ENCODE measurements at places on chromosomes 3 and 15.
A peak's percentile ranks its signal among the peaks of the same experiment; 100 is the strongest.

GRCh38 chr3:151387432-151387831 lies 2.9 kb upstream of the P2RY12 start:
- no peak overlapping the region for H3K4me3 ChIP-seq
- no peaks in the 10 kb centered on the region for H3K27me3 ChIP-seq
- H3K27ac ChIP-seq, result no peak overlapping the region
- H3K36me3 ChIP-seq, result no peaks in the 10 kb centered on the region

- H3K4me1 ChIP-seq, result no peaks in the 10 kb centered on the region
- no peak for DNase-seq
These were observed 255.0 kb downstream of the OCA2 start for GRCh38 chr15:27844018-27844666.

DNA sequence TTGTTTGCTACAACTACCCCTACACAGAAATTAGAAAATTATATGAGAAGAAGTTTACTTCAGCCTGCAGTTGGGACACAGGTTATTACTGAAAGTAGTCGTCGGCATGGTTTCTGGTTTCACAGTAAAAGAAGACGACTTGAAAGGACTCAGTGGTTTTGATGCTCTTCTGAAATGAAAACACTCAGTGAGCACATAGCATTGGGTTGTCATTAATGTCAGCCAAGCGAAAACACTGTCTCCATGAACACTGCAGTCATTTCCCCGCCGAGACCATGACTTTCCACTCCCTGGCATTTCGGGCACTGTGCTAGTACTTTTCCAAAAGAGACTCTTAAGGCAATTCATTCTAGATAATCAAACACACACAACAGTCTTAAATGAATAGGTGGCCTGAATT lies 69.2 kb upstream of the ICE2 start:
- no peak overlapping the region for H3K27ac ChIP-seq
- DNase-seq, result no peak
- no peak overlapping the region for H3K4me3 ChIP-seq
- no peaks in the 10 kb centered on the region for H3K27me3 ChIP-seq
- H3K36me3 ChIP-seq, result no peaks in the 10 kb centered on the region
- peaks cover 34% of the 10 kb centered on the region for H3K4me1 ChIP-seq

DNA sequence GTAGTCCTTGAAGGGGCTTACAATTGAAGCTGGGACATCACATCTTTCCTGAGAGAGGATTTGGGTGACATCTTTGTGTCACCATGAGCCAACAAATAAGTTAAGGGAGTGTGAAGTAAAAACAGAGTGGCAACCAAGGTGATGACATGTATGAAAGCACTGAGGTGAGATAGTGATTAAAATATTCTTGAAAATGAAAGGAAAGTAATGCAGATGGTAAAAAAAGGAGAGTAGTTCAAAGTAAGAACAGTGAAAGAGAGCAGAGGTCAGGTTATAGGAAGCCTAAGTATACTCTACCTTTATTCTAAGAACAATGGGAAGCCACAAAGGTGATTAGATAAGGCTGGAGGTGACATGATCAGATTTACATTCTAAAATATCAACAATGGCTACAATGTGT lies 486.1 kb downstream of the DIPK2A start:
- no peak overlapping the region for H3K27ac ChIP-seq
- H3K27me3 ChIP-seq, result no peaks in the 10 kb centered on the region

DNA sequence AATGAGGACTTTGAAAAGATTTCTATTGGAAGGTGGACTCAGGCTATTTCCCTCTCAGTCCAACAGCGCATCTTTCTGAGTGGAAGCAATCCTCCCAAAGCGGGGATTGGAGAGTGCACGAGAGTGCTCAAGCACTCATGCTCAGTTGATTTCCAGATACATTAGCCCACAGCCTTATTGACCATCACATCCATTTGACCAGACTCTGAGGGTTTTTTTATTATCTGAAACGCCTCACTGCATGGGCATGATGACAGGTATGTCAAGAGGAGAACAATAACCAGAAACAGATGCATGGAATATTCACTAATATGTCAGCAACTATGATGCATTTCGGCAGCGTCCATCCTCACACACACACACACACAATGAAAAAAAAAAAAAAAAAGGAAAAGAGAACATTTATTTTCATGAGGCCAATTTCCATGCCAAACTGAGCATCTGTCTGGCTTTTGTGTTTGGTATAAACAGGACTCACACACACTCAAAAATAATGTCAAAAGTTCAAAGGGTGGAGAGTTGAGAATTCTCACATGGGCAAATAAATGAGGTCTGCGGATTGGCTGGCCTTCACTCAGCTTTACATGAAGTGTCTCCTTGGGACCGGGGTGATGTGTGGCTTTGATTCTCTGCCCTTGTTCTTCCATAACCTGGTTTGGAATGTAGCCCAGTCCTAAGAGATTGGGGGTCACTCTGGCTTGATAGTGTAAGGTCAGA lies 371.6 kb downstream of the MCTP2 start:
- H3K4me3 ChIP-seq, result no peak overlapping the region
- H3K27ac ChIP-seq, result no peak overlapping the region
- H3K36me3 ChIP-seq, result no peaks in the 10 kb centered on the region
- peaks cover 13% of the 10 kb centered on the region for H3K4me1 ChIP-seq

- H3K36me3 ChIP-seq, result no peaks in the 10 kb centered on the region
- DNase-seq, result no peak
- H3K4me3 ChIP-seq, result no peak overlapping the region
- H3K4me1 ChIP-seq, result no peaks in the 10 kb centered on the region
These were observed 201.4 kb downstream of the UBE3A start for GRCh38 chr15:25237291-25237978.

DNA sequence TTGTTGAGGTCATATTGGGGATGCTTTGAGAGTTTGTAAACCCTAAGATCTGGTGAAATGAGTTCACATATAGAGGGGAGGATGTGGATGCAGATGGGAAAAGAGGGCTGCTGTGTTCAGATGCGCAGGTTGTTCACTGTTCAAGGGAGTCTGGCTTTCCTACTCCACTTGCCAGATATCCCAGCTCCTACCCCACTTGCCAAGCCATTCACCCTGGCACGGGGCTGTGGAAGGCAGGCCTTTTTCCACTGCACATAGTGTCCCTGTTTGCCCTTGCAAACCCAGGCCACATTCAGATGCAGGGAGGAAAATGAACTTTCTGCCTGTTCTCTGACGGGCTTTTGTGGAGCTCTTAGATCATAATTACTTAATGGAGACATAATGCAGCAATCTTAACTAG lies 29.0 kb downstream of the CRABP1 start:
- no peak overlapping the region for H3K4me3 ChIP-seq
- peaks cover 20% of the 10 kb centered on the region for H3K4me1 ChIP-seq
- H3K36me3 ChIP-seq, result no peaks in the 10 kb centered on the region
- H3K27me3 ChIP-seq, result no peaks in the 10 kb centered on the region
- peak; percentile 51 for DNase-seq

DNA sequence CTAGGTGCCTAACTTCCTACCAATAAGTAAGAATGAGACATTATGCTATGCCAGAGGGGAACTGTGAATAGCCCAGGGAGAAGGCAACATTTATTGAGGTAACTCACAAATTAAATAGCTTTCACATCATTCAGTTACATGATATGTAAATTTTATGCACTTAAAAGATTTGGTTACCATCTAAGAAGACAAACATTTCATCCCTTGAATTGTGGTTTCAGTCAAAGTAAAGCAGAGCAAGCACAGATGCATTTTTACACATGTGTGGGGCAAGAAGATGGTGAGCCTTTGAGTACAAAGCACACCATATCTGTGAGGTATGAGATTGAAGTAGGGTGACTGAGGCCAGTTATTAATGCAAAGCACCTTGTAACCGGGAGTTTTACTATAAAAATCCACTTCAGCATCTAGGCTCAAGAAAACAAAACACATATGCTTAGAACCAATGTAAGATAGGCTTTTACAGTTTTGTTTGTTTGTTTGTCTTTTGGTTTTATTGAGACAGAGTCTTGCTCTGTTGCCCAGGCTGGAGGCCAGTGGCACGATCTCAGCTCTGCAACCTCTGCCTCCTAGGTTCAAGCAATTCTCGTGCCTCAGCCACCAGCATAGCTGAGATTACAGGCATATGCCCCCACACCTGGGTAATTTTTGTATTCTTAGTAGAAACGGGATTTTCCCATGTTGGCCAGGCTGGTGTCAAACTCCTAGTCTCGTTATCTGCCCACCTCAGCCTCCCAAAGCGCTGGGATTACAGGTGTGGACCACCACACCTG lies 3.5 kb downstream of the PLSCR2 start:
- peaks cover 14% of the 10 kb centered on the region for H3K4me1 ChIP-seq
- H3K4me3 ChIP-seq, result no peak overlapping the region
- DNase-seq, result no peak

- H3K36me3 ChIP-seq, result no peaks in the 10 kb centered on the region
- H3K4me1 ChIP-seq, result peaks cover 100% of the 10 kb centered on the region
- H3K4me3 ChIP-seq, result peak overlapping the region; percentile 40
These were observed 79.0 kb downstream of the IGF1R start for GRCh38 chr15:98727115-98728040.

- H3K4me3 ChIP-seq, result no peak overlapping the region
- DNase-seq, result no peak
- no peaks in the 10 kb centered on the region for H3K27me3 ChIP-seq
- H3K36me3 ChIP-seq, result no peaks in the 10 kb centered on the region
These were observed 650.8 kb upstream of the ADAMTS9 start for GRCh38 chr3:65338571-65338970.

GRCh38 chr3:69451594-69451993 lies 65.7 kb upstream of the FRMD4B start:
- H3K36me3 ChIP-seq, result no peaks in the 10 kb centered on the region
- H3K4me1 ChIP-seq, result peaks cover 24% of the 10 kb centered on the region
- H3K4me3 ChIP-seq, result no peak overlapping the region
- H3K27ac ChIP-seq, result no peak overlapping the region
- H3K27me3 ChIP-seq, result no peaks in the 10 kb centered on the region

DNA sequence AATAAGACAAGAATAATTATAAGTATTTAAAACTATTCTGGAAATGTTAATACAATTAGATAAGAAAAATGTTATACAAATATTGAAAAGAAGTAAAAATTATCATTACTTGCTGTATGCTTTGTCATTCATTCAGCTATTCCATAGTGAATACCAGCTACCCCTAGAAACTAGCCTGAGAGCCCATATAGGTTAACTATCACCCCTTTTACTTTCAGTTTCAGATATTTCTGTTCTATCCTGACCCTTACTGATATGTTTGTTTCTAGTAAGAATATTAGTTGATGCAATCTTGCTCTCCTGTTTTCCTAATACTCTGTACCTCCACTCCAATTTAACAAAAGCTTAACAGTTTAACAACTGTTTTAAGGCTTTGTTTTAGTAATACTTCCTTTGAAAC lies 31.6 kb downstream of the FAM227B start:
- no peaks in the 10 kb centered on the region for H3K27me3 ChIP-seq
- no peak overlapping the region for H3K27ac ChIP-seq
- H3K4me3 ChIP-seq, result no peak overlapping the region
- H3K4me1 ChIP-seq, result no peaks in the 10 kb centered on the region
- peaks cover 13% of the 10 kb centered on the region for H3K36me3 ChIP-seq
- no peak for DNase-seq

DNA sequence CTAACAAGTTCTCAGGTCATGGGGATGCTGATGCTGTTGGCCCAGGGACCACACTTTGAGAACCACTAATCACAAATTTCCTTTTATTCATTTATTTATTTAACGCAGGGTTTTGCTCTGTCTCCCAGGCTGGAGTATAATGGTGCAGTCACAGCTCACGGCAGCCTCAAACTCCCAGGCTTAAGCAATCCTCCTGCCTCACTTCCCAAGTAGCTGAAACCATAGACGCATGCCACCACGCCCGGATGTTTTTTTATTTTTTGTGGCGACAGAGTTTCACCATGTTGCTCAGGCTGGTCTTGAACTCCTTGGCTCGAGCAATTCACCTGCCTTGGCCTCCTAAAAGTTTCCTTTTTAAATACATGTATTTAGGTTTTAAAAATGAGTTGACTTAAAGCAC lies 20.7 kb upstream of the ISLR2 start:
- H3K4me1 ChIP-seq, result no peaks in the 10 kb centered on the region
- DNase-seq, result no peak
- no peak overlapping the region for H3K27ac ChIP-seq

- peak overlapping the region; percentile 76 for H3K27ac ChIP-seq
- no peaks in the 10 kb centered on the region for H3K27me3 ChIP-seq
- peaks cover 10% of the 10 kb centered on the region for H3K4me1 ChIP-seq
- no peaks in the 10 kb centered on the region for H3K36me3 ChIP-seq
- H3K4me3 ChIP-seq, result no peak overlapping the region
- DNase-seq, result no peak
These were observed 39.6 kb downstream of the COL8A1 start for GRCh38 chr3:99678023-99678422.

DNA sequence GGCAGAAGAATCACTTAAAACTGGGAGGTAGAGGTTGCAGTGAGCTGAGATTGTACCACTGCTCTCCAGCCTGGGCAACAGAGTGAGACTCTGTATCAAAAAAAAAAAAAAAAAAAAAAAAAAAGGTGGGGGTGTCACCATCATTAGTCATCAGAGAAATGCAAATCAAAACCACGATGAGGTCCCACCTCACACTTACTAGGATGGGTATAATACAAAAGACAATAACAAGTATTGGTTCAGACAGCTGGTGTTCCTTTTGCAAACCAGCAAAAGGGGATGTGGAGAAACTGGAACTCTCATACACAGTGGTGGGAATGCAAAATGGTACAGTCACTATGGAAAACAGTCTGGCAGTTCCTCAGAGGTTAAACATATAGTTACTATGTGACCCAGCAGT lies 78.7 kb upstream of the TSC22D2 start:
- H3K27me3 ChIP-seq, result no peaks in the 10 kb centered on the region
- DNase-seq, result no peak
- H3K36me3 ChIP-seq, result no peaks in the 10 kb centered on the region
- no peak overlapping the region for H3K27ac ChIP-seq
- H3K4me3 ChIP-seq, result no peak overlapping the region

- no peak for DNase-seq
- H3K4me3 ChIP-seq, result no peak overlapping the region
- no peak overlapping the region for H3K27ac ChIP-seq
- H3K36me3 ChIP-seq, result peaks cover 7% of the 10 kb centered on the region
These were observed 244.1 kb downstream of the SLCO3A1 start for GRCh38 chr15:92097474-92098178.

- DNase-seq, result no peak
- no peaks in the 10 kb centered on the region for H3K36me3 ChIP-seq
- H3K4me1 ChIP-seq, result no peaks in the 10 kb centered on the region
- H3K27ac ChIP-seq, result no peak overlapping the region
These were observed 101.4 kb downstream of the ABI3BP start for GRCh38 chr3:100891827-100892226.

GRCh38 chr3:81242871-81243270 lies 518.6 kb downstream of the GBE1 start:
- H3K27ac ChIP-seq, result no peak overlapping the region
- H3K27me3 ChIP-seq, result no peaks in the 10 kb centered on the region
- H3K36me3 ChIP-seq, result no peaks in the 10 kb centered on the region
- DNase-seq, result no peak

- no peak for DNase-seq
- H3K4me1 ChIP-seq, result no peaks in the 10 kb centered on the region
- H3K4me3 ChIP-seq, result no peak overlapping the region
- peaks cover 60% of the 10 kb centered on the region for H3K36me3 ChIP-seq
- no peaks in the 10 kb centered on the region for H3K27me3 ChIP-seq
- H3K27ac ChIP-seq, result no peak overlapping the region
These were observed 69.9 kb downstream of the GLB1 start for GRCh38 chr3:33027091-33027490.

- H3K27ac ChIP-seq, result no peak overlapping the region
- H3K4me3 ChIP-seq, result no peak overlapping the region
- H3K36me3 ChIP-seq, result no peaks in the 10 kb centered on the region
- H3K4me1 ChIP-seq, result no peaks in the 10 kb centered on the region
These were observed 100.4 kb upstream of the HES1 start for GRCh38 chr3:194035406-194036138.

GRCh38 chr3:46508850-46509591 lies 11.2 kb downstream of the RTP3 start:
- no peak overlapping the region for H3K27ac ChIP-seq
- no peaks in the 10 kb centered on the region for H3K36me3 ChIP-seq
- no peak overlapping the region for H3K4me3 ChIP-seq
- no peak for DNase-seq
- no peaks in the 10 kb centered on the region for H3K27me3 ChIP-seq

All from left ventricle myocardium inferior (tissue), 1 donor.